ENCODE measurements at places on chromosomes 5 and 9.

- DNase-seq, result peak; percentile 78
These were observed 1.7 kb upstream of the KLHL3 start for GRCh38 chr5:137737349-137738131.

DNA sequence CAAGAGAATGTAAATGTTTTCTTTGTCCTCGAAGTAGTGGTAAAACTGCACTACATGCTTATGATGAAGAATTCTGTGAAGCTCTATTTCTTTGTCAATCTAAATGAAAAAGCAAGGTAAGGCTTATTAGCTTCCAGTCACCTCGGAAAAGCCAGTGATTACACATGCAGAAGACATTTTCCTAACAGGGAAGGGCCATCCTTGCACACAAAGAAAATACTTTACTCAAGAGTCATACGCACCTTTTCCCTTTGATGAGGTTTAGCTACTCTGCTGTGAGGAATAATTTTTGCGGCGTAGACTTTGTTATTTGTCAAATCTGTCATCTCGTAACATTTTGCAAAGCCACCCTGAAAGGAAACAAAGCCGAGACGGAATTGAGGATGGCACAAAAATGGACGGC lies 1.1 kb downstream of the PLK2 start:
- DNase-seq, result no peak

DNA sequence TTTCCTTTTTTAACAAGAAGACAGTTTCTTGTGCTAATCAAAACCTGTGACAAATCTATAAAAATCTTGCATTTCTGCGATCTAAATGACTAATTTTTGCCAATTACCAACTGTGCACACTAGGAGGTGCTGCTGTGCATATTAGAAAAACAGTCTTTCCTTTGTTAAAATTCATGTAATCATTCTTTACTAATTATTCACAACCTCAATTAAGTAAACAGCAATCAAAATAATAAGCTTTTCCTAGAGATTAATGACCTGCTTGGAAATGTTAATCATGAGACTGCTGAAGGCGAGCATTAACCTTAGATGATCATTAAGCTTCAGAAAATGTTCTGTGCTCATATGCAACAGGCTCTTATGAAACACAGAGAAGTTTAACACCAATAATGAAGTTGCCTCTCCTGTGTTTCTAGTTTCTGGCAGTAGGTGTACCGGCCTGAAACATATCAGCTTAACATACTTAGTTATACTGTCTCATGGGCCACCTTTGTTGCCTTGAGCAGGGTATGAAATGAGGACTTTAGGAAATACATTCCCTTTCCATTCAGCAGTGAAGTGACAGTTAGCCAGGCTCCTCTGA lies 17.7 kb downstream of the RFESD start:
- DNase-seq, result no peak

- DNase-seq, result no peak
These were observed 223.2 kb upstream of the TAS2R1 start for GRCh38 chr5:9853309-9853708.

DNA sequence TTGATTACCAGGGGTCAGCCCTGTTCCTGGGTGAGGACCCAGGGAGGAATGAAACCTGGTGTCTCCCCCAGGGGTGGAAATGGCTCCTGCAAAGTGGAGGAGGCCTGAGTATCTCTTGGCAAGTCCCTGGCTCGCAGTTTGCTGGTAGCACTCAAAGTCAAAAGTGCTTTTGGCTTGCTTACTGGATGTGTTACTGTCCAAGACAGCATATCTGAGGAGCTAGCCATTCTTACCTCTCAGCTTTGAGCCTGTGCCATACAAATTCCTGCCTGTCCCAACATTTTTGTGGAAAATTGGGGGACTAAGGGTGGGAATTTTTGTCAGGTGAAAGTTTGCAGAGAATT lies 9.9 kb downstream of the ZNF618 start:
- no peak for DNase-seq

DNA sequence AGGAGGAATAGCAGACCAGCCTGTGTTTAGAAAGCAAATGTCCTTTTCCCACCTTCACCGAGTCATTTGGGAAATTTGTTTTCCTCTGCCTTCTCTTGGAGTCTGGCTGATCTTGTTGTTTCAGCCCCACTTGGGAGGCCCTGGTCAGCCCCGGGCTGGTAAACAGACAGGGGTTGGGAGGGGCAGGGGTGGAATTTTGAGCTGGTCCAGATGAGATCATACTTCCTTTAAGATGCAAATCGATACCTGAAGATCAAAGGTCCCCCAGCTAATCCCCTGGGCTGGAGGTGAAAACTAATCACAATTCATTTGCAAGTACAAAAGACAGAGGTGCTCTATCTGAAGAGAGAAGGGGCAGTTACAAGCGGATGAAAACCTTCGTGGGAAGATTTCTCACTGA lies 118.4 kb downstream of the PAPPA start:
- DNase-seq, result no peak
